ENCODE measurements at places on chromosomes 13 and 19. TPM values are rescaled to one million over a fixed set of nuclear protein-coding genes. Genes with fewer than 3 reads are reported as not detected.

FCER2 gene
- polyA plus RNA-seq: 1.2 TPM

DNA sequence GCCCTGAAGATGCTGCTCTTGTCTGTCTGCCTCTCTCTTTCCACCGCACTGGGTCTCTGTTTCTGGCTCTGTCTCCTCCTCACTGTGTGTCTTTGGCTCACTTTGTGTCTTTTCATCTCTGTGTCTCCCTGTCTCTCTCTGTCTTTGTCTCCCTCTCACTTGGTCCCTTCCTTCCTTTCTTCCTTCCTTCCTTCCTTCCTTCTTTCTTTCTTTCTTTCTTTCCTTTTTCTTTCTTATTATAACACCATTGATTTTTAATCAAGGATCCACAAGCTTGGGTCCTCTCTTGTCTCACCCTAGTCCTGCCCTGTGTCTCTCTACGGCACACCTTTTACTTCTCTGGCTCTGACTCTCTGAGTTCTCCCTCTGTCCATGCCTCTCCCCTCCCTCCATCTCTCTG is 14.3 kb downstream of the CD177 start:
- DNase-seq: no peak

- no peak for DNase-seq
Observed at GRCh38 chr13:36769126-36769525, 49.9 kb upstream of the RFXAP start.

- peak; percentile 57 for DNase-seq
Observed at GRCh38 chr19:39199025-39199424, 2.3 kb downstream of the NCCRP1 start.

All from left renal pelvis (tissue), 4 donors.